ENCODE measurements at places on chromosomes 6 and 20.

DNA sequence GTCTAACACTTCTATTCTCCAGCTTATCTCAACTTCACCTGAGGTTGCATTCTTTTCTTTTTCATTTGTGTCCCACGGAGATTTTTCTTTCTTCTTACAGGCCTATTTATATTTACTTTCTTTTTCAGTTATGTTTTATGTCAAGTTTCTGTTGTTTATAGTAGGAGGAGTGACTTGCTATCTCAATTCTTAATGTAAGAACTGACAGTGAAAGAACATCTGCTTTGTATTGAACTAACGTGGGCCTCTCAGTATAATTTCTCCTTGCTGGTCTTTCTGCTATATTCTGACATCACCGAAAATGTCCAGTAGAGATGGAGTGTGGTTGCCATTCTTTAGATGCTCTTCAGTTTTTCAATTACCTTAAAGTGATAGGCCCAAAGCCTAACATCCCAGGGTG lies 521.7 kb downstream of the EPM2A start:
- DNase-seq = no peak

GRCh38 chr6:26163427-26164119 lies 76.3 kb downstream of the HFE start:
- DNase-seq = no peak

GRCh38 chr20:11838076-11838636 lies 79.5 kb upstream of the BTBD3 start:
- no peak for DNase-seq

- DNase-seq = no peak
Observed at GRCh38 chr6:92777146-92777740, 642.1 kb downstream of the EPHA7 start.

GRCh38 chr6:161273274-161273751 lies 548 bp downstream of the AGPAT4 start:
- peak; percentile 19 for DNase-seq

DNA sequence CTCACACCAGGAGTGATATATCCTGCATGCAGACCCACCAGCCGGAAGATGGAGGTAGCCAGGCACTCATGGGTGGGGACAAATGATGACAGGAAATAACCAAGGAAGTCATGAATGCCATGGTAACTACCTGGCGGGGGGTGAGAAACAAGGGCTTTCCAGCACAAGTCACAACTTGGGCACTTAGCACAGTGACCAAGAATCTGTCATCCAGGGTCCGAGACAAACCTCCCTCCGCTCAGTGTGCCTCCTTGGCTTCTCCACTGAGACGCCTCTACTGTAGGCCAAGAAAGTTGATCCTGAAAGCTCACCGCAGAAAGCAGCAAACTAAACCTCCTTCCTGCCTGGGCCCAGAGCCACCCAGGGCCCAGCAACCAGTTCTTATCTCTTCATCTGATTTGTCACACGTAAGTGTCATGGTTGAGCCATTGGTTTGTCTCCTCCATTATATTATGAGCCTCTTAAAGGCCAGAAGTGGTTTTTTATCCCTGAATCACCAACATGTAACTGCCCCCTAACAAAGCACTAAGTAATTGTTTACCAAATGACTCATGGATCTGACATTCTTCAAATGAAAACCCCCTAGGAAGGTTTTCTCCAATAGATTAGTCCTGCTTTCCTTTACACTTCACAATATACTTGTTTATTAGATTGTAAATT lies 84.3 kb upstream of the TAB2 start:
- DNase-seq = no peak

- no peak for DNase-seq
Observed at GRCh38 chr20:60050193-60050947, 92.1 kb downstream of the CDH26 start.

GRCh38 chr6:73728548-73729205 lies 32.7 kb downstream of the CD109 start:
- DNase-seq = no peak

- DNase-seq = no peak
Observed at GRCh38 chr20:63425846-63426485, 46.5 kb downstream of the KCNQ2 start.

GRCh38 chr20:33279261-33279910 lies 3.6 kb upstream of the BPIFB1 start:
- DNase-seq = no peak

GRCh38 chr6:142187209-142187608 lies 40.1 kb downstream of the VTA1 start:
- no peak for DNase-seq

DNA sequence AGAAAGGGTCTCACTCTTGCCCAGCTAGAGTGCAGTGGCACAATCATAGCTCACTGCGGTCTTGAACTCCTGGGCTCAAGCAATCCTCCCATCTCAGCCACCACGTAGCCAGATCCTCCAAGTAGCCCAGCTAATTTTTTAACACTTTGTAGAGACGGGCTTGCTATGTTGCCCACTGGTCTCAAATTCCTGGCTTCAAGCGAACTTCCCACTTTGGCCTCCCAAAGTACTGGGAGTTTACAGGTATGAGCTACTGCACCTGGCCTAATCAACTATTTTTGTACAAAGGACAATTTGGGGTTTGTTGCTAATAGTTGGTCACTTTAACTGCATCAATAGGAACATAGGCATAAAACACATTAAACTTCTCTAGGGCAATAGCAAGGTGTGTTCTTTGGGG lies 29.9 kb upstream of the SYNCRIP start:
- DNase-seq = no peak
